Femur (tissue), 1 donor: ENCODE measurements at places on chromosomes 6 and 20.

GRCh38 chr6:17741507-17741906, 34.8 kb upstream of the NUP153 start:
- DNase-seq = peak; percentile 30

DNA sequence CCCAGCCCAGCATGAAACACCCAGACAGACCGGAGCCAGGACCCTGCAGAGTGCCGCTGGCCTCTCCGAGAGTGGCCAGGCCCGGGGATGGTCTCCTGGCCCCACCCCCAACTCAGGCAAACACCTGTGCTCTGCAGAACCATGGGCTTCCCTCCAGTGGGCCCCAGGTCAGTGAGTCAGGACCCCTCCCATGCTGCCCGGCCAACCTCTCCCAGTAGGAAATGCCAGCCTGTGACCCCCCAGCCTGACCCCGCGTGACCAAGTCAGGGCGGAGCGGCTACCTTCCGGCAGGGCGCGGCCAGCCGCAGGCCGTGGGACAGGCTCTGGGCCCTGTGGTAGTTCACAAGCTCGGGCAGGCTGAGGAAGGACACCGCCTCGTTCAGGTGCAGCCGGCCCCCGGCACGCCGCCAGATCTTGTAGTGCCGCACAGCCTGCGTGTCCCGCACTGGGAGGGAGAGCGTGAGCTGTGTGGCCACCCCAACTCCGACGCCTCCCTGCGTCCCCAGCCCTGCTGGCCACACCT, 3.2 kb downstream of the PTK6 start:
- DNase-seq = peak; percentile 33

GRCh38 chr6:167668019-167668753, 158.5 kb upstream of the AFDN start:
- no peak for DNase-seq

DNA sequence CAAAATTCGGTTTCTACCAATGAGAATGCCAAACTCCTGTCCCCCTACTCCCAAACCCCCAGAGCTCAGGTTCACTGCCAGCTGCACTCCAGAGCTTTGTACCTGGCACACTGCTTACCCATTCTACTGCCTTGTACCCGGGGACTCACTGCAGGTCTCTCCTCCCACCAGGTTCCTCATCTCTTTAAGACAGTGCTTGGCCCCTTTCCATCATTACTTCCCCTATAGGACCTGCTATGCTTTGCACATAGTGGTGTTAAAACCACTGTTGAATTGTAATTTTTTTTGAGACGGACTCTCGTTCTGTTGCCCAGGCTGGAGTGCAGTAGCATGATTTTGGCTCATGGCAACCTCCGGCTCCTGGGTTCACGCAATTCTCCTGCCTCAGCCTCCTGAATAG, 25.9 kb downstream of the LYRM4 start:
- no peak for DNase-seq

DNA sequence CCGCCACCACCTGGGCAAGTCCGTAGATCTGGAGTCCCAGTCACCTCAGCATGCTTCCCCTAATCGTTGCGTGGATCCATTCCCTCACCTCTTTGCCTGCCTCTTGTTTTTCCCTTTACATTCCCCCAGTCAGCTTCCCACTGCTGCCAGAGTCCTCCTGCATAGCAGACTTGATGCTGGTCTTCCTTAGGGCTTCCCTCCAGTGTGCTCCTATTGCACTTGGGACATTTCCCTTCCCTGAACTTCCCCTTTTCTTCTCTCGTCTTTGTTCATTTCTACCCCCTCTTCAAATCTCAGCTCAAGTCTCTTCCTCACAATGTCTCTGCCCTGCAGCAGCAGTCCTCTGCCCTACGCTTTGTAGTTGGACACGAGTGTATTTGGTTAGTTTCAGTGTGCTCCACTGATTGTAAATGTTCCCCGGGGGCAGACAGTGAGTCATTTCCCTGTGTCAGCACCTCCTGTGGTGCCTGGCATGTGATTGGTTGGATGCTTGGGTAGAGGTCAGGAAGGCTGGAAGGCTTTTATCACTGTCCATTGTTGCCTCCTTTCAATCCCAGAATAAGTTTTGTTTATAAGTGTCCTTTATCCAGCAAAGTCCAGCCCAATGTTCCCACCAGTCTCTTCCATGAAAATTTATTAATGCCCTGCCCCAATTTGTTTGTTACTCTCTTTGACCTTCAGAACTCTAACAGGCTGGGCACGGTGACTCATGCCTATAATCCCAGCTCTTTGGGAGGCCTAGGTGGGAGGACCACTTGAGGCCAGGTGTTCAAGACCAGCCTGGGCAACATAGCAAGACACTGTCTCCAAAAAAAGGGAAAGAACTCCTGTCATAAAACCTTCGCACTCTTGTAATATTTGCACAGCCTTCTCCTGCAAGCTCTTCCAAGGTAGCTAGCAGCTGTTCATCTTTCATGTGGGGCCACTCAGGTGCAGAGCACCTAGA, 38.3 kb downstream of the FAM120B start:
- no peak for DNase-seq

DNA sequence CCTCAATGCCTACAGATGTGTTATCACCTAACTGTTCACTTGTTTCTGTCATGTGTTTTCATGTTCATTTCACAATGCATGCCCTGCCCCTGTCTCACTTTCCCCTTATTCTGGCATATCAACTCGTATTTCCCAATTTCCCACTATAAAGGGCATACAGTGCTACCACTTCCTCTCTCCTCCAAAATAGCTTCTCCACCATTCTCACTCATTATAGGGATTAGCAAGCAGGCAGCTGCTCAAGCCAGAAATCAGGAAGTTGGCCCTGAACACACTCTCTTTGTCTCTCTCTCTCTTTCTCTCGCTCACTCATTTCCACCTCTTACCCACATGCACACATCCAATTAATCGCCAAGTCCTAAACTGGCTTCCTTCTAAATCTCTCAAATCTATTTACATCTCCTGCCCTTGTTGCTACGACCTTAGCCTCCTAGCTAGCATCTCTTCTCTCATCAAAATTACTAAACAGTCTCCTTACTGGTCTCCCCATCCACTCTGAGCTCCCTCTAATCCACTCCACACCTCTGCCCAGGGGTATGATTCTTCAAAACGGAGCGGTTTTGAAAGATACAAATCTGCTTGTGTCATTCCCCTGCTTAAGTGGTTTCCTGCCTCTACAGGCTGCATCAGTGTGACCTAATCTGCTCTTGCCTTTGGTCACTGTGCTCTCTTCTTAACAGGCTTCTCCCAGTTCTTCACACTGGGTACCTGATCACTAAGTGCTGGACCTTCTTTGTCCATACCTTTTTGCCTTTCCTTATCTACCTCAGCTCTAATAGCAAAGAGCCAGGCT, 196.2 kb downstream of the BTBD9 start:
- DNase-seq = no peak

GRCh38 chr6:149332602-149333265, 15.2 kb downstream of the TAB2 start:
- DNase-seq = no peak

GRCh38 chr6:90274451-90275030, 22.1 kb downstream of the BACH2 start:
- DNase-seq = no peak

GRCh38 chr6:19668710-19669109, 168.5 kb upstream of the ID4 start:
- no peak for DNase-seq

DNA sequence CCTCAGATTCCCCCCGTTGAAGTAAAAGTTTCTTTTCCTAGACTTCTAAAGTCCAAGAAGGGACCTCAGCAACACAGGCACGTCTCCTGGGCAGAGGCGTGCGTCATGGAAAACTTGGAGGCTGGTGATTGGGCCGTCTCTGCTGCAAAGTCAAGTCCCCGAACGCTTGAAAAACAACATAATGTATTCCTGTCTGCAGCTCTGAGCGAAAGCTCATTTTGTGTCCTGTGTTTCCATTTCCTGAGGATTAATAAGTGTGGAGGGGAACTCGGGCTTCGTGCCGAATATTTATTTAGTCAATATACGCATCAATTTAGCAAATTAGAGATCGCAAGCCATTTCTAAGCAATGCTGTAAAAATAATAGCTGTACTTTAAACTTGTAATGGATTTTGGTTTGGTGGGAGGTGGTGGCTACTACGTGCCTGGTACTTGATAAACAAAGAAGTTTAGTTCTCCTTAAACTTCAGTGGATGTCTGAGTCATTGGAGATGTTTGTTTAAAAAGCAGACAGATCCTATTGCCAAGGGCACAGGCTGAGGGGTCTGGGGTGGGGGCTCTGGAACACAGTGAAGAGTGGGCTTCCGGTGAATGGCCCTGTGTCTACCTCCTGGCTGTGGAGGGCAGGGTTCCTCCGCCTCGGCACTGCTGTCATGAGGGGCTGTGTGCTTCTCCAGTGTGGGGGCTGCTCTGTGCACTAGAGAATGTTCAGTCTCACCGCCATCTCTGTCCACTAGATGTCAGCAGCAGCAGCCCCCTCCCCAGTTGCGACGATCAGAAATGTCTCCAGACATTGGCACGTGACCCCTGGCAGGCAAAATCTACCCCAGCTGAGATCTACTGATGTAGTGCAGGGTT, 21.8 kb downstream of the PCK1 start:
- peak; percentile 89 for DNase-seq

- no peak for DNase-seq
Observed at GRCh38 chr6:138206862-138207261, 11.4 kb downstream of the PBOV1 start.

DNA sequence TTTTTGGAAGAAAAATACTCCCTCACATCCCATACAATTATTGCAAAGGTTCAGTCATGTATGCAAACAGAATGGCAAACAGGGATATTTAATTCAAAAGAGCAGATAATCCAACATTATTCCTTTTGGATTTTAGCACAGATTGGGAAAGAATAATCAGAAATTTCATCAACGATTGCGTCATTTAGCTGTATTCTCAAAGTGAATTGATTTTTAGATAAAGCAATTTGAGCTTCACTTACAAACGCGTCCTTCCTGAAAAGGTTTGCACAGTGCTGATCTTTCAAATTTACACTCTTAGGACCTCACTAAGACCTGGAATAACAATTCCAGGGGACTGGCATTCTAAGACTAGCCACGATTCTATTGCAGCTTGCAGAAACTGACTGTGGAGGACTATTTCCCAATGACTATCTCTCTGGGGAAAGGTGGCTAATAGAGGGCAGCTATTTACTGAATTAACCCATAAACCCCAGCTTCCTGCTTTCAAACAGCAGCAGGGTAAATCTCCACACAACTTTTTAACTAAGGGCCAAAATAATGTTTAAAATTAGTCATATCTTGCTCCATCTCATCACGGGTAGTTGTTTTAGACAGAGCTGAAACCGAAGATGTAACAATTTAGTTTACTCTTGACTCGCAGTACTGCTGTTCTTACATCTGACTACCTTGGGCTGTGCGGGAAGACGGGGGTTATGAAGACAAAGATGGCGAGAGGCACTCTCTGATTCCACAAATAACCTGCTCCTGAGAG, 131.2 kb upstream of the FAM184A start:
- DNase-seq = no peak

DNA sequence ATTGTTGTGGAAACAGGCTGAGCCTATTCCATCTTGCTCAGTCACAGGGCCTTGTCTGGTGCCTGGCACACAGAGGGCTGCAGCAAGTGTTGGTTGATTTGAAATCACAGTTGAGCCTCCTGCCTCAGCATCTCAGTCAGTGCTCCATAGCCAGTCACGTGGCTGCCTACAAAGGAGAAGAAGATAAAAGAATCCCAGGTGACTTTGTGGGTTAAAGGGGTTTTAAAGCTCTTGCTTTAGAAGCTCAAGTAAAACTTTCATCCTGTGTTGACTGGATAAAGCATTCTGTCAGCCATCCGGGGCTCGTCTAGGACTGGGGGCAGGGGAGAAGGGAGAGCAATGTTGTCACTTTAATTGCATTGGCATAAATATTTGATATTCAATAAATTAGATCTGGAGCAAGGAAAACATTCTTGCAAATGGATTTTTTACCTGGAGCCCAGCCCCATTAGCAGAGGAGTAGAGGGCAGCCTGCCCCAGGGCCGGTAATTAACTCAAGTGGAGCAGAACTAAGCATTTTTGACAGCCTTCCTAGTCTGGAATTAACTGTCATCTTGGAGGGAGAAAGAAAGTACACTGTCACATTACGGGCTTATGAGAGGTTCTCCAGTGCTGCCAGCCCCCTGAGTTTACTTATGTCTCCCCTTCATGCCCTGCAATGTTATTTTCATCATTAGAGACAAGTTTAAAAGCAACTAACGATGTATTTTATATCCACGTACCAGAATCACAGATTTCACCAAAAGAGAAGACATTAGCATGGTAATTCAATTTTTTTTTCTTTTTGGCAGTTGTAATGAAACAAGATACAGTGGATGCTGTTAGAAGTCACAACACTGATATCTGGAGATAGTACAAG, 71.7 kb upstream of the GTSF1L start:
- DNase-seq = no peak

DNA sequence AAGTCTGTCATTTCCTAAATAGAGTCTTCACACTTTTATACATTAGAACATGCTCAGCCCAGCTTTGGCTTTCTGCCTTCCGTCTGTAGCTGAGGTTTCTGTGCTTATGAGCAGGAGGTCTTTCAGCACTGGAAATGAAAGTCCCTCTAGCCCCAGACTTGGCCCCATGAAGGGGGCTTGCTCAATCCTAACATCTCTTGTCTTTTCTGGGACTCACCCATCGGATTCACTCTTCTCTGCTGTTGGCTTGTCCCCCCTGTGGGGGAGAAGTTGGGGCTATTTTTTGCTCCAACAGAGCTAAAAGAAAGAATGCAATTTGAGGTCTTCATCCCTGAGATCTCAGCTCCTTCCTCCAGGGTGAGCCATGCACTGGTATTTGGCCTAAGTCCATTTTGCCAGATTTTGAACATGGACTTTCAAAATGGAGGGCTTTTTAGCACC, 177.7 kb downstream of the MRPL14 start:
- DNase-seq = peak; percentile 4

DNA sequence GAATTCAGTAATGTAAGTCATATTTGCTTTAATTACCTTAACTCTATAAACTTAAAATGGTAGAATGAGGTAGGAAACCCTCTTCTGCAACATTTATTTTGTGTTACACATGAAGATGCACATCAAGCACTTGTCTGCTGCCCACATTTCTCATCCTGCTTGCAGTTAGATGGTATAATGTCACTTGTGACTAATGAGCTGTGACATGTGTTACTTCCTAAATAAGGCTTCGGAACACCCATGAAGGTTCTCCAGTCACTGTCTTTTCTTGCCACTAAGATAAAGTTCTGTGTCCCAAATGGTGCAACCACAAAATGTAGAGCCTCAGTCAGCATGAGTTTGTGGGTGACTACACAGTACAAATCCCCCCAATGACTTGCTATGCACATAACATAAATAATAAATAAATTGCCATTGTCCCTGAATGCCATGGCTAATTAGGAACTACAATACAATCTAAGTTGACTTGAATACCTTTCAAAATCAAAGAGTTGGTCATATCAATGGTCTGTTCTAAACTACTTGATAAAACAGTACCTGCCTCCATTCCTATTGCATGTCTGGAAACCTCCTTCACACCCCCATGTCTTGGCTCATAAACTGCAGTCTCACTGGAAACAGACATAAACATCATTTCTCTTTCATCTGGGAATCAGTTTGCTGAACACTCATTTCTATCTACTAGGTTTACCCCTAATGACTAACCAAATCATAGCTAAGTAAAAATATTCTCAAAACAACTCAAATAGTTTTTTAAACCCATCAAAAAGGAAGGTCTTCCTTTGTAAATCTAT, 157.2 kb downstream of the PTPRK start:
- DNase-seq = no peak
